M059J (cell line): ENCODE measurements at places on chromosomes 5 and 9. TPM values are rescaled to one million over a fixed set of nuclear protein-coding genes. Genes with fewer than 3 reads are reported as not detected.

DNA sequence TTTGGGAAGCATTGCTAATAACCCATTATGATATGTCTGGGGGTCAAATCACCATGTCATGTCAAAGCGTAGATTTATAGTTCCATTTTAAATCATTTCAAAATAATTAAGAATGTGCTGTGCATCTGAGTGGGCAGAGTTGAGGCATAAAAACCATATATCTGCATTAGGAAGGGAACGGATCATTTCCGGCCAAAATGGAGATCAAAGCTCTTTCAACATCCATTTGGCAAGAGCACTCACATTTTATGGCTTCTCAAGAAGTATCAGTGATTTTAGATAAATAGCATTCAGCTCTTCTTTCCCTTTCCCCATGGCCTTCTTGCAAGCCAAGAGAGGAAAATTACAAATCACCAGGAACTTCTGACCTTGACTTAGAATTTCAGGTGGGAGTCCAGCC is 89.9 kb downstream of the HSPA4 start:
- no peak for DNase-seq

GRCh38 chr5:17433406-17433805 is 64.6 kb upstream of the TAF11L2 start:
- DNase-seq, result no peak

GRCh38 chr9:70589571-70590314 is 175.3 kb upstream of the KLF9 start:
- peak; percentile 88 for DNase-seq

The RPS14 gene
- total RNA-seq, result 1,412 and 1,643 TPM in 2 replicates

GRCh38 chr5:76143884-76144283 is 60.7 kb downstream of the SV2C start:
- no peak for DNase-seq
